ENCODE measurements at places on chromosomes 6 and 20. TPM values are rescaled to one million over a fixed set of nuclear protein-coding genes. Genes with fewer than 3 reads are reported as not detected.

Gene BANF2
- total RNA-seq = not detected

Gene ETV7
- not detected for total RNA-seq

Gene BPIFB4
- not detected for total RNA-seq

Gene TBXT
- not detected for total RNA-seq

- no peak for DNase-seq
Observed at GRCh38 chr6:83966539-83966938, 67.0 kb upstream of the MRAP2 start.

Gene EBF4
- total RNA-seq = 14.9 TPM

DNA sequence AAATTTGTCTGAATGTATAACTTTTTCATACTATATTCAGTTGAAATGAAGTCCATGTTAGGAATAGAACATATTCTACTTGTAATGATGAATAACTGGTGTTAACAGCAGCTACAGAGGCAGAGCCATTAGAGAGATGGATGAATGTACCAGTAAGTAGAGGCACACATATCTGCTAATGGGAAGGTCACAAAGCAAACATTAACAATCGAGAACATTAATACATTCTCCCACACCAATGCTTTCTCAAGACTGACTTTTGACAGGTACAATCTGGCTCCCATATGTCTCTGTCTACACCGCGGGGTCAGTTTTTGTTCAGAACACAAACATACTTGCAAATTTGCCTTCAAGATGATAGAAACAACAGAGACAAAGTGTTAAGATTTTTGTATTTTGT lies 776.0 kb upstream of the MANEA start:
- DNase-seq = no peak

DNA sequence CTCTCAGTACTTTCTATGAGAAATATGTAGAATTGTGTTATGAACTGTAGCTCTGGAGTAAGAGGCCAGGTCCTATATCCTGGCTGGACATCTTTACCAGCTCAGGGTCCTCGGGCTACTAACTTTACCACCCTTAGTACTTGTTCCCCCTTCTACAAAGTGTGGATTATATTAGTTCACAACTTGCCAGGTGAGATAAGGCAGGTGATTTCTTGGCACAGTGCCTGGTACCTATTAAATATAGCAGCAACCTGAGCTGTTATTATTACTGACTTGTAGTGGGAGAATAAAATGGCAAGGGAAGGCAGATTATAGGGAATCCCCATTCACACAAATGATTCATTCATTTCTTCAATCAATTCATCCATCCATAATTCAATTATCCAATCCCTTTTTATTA lies 150.1 kb downstream of the DOK5 start:
- no peak for DNase-seq

Gene AVP
- not detected for total RNA-seq

GRCh38 chr6:112235956-112236355 lies 18.4 kb downstream of the LAMA4 start:
- DNase-seq = no peak

GRCh38 chr6:34151321-34152041 lies 5.6 kb upstream of the GRM4 start:
- DNase-seq = no peak
